Endothelial cell of umbilical vein (primary cell): ENCODE measurements at places on chromosomes 1 and 21.

DNA sequence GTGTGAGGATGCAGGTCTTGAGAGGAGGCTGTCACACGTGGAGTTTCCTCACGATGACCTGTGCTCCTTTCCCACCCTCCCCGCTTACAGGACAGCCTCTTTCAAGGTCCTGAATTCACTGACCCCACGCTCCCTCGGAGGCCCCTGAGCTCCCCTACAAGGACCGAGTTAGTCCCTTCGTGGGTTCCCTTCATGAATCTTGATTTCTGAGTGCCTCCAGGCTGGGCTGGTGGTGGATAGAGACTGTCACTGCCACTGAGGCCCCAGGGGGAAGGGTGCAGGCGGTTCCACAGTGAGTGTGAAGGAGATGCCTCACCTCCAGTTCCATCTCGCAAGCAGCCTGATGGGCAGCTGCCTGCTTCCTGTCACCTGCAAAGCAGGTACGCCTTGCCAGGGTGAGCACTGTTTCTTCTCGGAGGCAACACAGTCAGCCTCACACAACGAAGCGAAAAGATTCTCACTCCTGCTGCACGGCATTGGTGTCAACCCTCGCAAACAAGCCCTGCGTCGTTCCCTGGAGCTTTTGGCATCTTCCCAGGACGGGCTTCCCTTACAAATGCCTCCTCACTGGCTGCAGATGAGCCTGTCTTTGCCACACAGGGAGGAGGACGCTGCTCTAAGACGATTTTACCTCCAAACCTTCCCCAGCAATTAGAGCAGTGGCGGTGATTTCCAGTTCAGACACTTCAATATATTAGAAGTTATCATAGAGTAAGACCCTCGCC, 26.7 kb upstream of the PCP4 start:
- no peaks in the 10 kb centered on the region for H3K27me3 ChIP-seq
- H3K36me3 ChIP-seq = no peaks in the 10 kb centered on the region
- DNase-seq = no peak
- H3K27ac ChIP-seq = no peak overlapping the region
- H3K4me1 ChIP-seq = no peaks in the 10 kb centered on the region

- H3K4me1 ChIP-seq = peaks cover 7% of the 10 kb centered on the region
- H3K36me3 ChIP-seq = no peaks in the 10 kb centered on the region
- no peaks in the 10 kb centered on the region for H3K27me3 ChIP-seq
These were observed 41.9 kb upstream of the IVNS1ABP start for GRCh38 chr1:185358957-185359356.

- H3K36me3 ChIP-seq = no peaks in the 10 kb centered on the region
- DNase-seq = no peak
- peaks cover 36% of the 10 kb centered on the region for H3K27me3 ChIP-seq
- no peaks in the 10 kb centered on the region for H3K4me1 ChIP-seq
- no peak overlapping the region for H3K4me3 ChIP-seq
- no peak overlapping the region for H3K27ac ChIP-seq
These were observed 25.3 kb downstream of the ACTA1 start for GRCh38 chr1:229408458-229409037.

GRCh38 chr1:109148987-109149561, 35.2 kb downstream of the ELAPOR1 start:
- no peak overlapping the region for H3K27ac ChIP-seq
- H3K4me1 ChIP-seq = no peaks in the 10 kb centered on the region
- no peaks in the 10 kb centered on the region for H3K27me3 ChIP-seq
- no peak overlapping the region for H3K4me3 ChIP-seq

DNA sequence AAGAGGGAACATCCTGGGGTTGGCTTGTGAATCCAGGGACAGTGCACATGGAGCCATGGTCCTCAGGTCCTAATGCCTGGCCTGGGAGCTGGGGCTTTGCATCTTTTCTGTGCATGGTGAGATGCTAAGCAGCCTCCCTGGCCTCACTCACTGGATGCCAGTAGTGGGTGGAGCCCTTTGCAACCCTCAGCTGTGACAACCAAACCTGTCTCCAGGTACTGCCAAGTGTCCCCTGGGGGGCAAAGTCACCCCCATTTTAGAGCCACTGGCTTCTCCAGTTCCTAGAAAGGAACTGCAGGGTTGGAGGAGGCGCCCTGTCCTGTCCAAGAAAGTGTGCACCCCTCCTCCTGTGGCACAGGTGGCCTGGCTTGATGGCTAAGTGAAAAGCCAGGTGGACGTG, 44.6 kb upstream of the GRIK3 start:
- no peak overlapping the region for H3K4me3 ChIP-seq
- H3K27me3 ChIP-seq = no peaks in the 10 kb centered on the region
- no peaks in the 10 kb centered on the region for H3K36me3 ChIP-seq
